IMR-90 (cell line): ENCODE measurements at places on chromosomes 2 and 18.

DNA sequence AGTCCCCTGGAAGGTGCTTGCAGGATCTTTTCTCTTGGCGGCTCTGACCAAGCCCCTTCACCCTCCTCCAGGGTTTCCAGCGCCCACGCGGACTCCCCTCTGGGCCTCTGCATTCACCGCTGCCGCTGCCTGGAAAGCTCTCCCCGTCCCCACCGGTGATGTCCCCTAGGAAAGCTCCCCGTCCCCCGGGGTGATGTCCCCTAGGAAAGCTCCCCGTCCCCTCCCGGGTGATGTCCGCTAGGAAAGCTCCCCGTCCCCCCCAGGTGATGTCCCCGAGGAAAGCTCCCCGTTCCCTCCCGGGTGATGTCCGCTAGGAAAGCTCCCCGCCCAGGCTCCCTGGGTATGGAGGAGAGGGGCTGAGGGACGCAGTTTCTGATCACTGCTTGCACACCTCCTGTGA lies 27.9 kb downstream of the ZAP70 start:
- DNase-seq, result no peak

DNA sequence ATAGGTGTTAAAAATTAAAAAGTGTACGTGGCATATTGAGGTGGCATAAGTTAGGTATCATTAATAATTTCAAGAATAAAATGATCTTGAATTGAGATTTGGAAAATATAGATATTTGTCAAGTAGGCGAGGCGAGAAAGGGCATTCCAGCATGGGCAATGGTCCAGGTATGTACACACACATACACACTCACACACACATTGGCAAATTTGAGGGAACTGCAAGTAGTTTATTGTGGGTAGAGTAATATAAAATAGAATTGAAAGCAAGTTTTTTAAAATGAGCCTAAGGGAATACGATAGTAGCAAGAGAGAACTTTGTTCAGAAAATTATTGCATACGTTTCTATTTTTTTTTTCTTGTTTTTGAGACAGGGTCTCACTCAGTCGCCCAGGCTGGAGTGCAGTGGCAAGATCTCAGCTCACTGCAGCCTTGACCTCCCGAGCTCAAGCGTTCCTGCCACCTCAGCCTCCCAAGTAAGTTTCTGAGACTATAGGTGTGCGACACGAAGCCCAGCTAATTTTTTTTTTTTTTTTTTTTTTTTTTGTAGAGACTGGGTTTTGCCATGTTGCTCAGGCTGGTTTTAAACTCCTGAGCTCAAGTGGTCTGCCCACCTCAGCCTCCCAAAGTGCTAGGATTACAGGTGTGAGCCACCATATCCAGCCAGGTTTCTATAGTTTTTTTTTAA lies 96.7 kb upstream of the SLC39A10 start:
- peak; percentile 53 for DNase-seq

GRCh38 chr2:109298851-109299250 lies 169.8 kb downstream of the SH3RF3 start:
- DNase-seq, result no peak

DNA sequence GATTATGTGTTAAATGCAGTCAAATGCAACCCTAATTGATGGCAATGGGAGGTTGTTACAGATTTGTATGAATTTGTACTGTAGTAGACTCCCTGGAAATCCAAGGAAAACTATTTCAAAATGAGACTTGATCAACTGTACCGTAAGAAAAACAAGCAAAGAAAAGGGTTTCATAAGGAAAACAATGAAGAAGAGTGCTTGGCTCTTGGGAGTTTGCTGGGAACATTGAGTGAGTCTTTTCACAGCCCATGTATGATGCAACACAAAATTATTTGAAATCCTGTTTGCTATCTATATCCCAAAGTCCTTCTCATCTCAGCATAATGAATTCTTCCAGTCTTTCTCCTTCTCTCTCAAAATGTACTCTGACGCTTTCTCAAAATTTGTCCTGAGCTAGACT lies 67.0 kb upstream of the OSR1 start:
- DNase-seq, result no peak

DNA sequence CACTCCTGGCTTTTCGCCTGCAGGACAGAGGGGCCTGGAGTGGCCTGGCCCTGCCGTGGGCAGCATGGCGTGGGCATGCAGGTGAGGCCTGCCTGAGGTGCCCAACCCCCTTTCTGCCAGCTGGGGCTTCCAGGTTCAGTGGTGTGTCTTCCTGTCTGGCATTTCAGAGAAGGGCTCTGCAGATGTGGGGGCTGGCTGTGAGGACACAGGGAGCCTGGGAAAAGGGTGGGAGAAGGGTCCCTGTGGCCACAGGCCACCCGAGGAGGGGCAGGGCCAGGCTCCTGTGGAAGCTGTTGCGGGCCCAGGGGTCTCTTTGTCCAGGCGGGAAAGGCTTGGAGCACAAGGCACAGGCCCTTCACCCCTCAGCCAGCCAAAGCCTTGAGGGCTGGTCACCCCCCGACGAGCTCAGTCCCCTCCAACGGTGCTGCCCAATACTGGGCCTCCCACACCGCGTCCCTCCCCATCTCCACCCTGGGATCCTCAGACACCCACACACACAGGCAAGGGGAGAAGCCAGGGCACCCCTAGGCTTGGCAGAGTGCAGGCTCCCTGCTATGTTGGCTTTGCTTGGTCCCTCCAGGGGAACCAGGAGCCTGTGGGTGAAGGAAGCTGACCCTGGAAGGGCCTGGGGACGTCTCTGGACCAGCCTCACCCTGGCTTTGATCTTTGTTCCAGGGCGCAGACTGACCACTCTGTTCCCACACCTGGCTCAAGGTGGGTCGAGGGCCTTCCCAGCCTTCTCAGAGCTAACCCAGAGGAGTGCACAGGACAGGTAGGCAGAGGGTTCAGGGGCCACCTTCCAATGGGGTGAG lies 3.7 kb upstream of the AQP12A start:
- DNase-seq, result no peak

DNA sequence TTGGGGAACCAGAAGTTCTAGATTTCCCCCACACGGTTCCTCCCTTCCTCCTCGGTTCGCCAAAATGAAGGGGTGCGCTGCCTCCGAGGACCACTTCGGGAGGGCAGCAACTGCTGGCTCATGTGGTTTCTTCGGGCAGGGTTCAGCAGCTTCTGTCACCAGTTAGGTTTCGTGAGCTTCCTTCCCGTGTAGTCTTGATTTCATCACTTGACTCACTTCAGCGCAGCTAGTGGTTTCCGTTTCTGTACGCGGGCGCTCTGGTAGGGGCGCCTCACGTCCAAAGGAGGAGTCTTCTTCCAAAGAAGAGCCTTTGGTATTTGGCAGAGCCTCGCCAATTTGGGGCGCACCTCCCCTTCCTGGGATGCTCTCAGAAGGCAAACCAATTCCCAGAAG lies 485 bp upstream of the GALNT3 start:
- DNase-seq, result peak; percentile 45

GRCh38 chr18:51074605-51075004 lies 44.6 kb downstream of the SMAD4 start:
- no peak for DNase-seq

- peak; percentile 86 for DNase-seq
These were observed 70.6 kb upstream of the ASAP2 start for GRCh38 chr2:9135822-9136558.

DNA sequence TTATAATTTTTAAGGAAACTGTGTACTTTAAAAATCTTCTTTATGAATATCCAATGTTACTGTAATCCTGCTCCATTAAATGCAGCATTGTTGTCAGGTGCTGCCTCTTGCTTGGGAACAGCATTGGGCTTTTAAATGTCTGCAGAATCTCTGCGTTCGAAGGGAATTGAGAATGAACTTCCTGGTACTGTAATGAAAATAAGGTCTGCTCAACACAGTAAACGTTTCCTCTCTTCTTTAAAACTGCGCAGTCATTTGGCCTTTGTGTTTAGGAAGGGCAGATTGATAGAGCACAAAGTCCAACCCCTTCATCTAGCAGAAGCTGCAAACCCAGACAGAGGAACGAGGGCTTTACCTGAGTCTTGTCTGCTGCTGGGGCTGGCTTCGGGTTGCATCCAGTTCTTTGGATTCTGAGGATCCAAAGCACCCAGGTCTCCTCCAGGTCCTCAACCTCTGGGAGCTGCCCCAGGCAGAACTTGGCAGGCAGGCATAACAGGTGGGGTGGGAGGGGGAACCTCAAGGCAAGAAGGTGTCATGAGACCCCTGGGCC lies 104.5 kb downstream of the UGGT1 start:
- no peak for DNase-seq

- no peak for DNase-seq
These were observed 88.9 kb upstream of the TMEM200C start for GRCh38 chr18:5984245-5984644.

DNA sequence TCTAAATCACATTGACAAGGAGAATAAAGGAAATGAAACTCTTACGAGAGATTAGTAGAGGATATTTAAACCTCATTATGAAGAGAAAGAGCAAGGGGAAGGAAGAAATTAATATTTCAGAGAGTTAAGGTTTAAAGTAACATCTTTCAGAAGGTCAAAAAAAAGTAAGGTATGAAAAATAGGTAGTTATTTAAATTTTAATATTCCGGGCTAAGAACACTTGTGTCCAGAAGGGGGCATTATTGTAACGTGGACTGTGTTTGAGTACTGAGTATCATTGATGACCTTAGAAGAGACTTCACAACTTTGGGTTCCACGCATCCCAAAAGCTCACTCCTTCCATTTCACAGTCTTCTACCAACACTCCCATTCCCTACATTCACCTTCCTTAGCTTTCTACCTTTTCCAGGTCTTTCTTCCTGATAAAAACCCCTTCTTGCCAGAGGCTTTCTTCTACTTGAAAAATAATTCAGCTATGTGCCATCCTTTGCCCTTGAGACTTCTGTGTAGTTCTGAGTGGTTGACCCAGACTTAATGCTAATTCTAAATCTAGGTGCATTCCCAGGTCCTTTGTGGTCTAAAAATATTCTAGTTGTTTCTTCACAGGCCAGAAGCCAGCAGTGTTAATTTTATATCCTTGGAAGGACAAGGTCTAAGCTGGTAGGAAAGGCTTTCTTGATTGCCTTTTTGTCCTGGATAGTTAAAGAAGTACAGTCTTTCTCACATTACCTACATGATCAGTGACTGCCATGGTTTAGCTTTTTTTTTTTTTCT lies 16.5 kb downstream of the DYNC1I2 start:
- peak; percentile 56 for DNase-seq

DNA sequence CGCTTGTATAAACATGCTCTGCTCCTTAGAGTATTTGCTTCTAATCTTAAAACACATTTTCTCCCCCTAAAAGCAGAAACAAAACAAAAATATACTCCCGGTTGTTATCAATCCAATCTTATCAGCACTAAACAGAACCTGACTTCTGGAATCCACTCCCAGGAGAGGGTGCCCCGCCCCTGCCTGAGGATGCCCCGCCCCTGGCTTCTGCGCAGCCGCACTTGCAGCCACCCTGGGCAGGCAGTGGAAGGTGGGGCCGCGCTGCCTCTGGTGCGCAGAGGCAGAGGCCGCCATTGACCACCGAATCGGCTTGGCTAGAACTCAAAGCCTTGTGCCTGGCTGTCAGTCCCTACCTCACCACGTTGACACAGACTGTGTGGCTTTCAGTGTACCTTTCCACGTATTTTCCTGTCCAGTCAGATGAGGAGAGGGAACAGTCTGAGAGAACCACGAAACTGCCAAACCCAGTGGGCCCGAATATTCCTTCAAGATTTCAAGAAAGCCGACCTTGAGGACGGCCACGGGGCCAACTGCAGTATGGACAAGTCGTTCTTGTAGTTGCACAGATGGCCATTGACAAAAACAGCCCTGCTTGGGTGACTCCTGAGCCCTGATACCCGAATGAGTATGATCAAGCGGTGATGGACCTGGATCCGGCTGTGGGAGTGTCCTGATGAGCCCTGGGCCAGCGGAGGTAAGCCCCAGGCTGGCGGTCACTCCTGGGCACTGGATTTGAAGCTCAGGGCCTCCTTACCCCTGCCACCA lies 46.2 kb upstream of the ARHGAP28 start:
- DNase-seq, result no peak

DNA sequence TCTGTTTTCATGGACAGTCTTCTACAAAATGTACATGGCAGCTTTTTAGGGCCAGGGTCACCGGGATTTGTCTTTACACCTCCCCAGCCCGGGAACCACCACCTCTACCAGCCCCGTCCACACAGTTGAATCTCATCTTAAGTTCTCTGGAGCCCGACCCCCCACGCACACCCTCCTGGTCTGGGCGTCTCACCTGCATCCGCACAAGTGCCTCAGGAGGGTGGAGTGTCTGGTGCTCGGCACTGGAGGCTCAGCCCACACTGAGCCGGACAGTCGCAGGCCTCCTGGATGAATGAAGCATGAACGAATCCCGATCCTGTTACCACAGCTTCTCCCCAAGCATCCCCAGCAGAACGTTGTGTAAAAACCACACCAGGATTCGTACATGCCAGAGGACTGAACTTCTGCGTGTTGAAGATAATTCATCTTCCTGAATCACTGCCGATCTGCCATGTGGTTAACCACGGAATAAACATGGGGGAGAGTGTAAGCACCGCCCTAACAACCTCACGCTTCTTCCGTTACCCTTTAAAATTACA lies 162.0 kb downstream of the RTP5 start:
- DNase-seq, result peak; percentile 95

DNA sequence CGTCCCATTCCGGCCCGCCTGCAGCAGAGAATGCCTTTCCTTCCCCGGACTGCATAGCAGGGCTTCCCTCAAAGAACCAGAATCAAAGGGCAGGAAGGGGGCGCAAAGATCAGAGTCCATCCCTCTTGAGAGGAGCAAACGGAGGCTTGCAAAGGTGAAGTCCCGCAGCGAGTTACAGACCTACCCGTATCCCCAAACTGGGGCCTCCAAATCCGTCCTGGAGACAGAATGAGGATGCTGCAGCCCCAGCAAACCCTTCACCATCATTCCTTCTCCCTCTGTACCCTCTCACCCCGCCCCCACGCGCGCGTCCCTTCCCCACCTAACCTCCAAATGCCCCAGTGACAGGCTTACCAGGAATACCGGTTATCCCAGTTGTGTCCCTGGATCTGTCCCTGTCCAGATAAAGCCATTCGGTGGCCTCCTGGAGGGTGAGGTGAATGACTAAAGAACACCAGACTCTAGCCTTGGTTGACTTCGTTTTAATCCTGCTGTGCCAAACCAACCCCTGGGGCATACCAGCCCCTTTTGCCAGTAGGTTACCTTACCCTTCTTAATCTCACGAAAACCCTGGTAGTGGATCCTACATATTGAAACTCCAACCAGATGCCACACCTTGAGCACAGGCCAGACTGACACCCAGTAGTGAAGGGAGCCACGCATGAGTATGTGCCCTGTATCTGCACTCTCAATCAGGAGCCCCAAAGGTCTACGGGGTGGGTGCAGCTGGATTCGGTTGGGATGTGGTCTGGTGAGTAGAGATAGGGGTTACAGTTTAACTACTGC lies 961 bp upstream of the SLC40A1 start:
- no peak for DNase-seq

- no peak for DNase-seq
These were observed 185.9 kb downstream of the SLC39A10 start for GRCh38 chr2:195842932-195843331.

DNA sequence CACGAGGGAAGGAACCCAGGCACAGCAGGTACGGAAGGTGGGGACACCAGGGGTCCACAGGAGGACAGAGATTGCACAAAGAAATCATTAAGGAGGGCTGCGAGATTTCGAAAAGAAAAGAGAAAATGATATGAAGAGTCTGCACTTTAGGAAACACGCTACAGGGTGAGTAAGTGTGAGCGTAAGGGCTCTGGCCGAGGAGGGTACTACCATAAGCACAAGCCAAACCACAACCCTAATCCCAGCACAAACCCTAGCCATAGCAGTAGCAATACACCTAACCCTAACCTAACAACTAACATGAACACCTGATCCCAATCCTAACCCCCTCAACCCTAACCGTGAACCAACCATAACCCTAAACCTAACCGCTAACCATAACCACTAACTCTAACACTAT lies 104.0 kb downstream of the ZNF516 start:
- no peak for DNase-seq
